ENCODE measurements at places on chromosomes 2 and 18.

DNA sequence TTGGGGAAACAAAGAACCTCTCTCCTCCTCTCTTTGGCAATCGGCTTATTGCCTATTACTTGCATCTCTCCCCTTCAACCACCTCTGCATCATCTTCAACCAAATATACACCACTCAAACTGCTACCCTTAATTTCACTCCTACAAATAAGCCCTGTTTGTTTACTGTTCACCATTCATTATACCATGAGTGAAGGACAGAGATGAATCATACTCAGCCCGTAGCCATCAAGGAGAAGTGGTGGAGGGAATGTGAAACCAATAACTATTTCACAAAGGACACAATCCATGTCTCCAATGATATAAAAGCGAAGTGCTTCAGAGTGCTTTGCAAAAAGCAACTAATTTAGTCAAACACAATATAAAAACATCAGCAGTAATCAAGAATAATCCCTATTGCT is 76.8 kb downstream of the CACNB4 start:
- DNase-seq: no peak

- DNase-seq: no peak
Measured at GRCh38 chr2:15647622-15648590, 56.2 kb downstream of the DDX1 start.

DNA sequence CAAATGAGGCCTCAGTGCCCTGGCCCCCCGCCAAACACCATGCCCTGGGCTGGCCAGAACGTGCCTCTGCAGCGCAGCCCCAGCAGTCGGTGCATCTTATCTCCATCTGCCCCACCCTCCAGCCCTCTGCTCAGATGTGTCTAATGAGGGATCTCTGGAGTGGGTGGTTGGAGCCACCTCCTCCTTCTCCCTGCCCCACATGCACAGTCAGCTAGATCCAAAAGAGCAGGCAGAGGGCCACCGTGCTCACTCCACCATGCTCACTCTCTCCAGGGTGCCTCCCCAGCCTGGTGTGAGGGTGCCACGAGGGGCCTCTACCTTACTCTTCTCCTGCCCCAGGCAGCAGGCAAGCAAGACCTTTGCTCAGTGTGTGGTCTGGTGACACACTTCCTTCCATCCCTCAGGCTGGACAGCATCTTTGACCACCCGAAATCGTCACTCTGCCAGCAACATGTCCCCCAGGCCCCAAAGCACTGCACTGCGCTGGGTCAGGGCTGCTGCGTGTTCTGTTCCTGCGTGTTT is 266.1 kb upstream of the HDAC4 start:
- DNase-seq: no peak

- DNase-seq: no peak
Measured at GRCh38 chr18:36578871-36579710, 249.7 kb downstream of the TPGS2 start.

DNA sequence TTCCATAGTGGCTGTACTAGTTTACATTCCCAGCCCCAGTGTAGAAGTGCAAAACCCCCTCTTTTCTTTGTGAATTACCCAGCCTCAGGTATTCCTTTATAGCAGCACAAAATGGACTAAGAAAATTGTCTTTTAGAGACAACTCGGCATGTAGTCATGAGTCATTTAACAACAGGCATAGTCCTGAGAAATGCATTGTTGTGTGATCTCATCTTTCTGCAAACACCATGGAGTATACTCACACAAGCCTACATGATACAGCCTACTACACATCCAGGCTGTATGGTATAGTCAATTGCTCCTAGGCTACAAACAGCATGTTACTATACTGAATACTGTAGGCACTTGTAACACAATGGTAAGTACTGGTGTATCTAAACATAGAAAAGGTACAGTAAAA is 44.4 kb upstream of the MBP start:
- DNase-seq: no peak

GRCh38 chr18:75211002-75211621 is 515 bp downstream of the TSHZ1 start:
- DNase-seq: peak; percentile 19

DNA sequence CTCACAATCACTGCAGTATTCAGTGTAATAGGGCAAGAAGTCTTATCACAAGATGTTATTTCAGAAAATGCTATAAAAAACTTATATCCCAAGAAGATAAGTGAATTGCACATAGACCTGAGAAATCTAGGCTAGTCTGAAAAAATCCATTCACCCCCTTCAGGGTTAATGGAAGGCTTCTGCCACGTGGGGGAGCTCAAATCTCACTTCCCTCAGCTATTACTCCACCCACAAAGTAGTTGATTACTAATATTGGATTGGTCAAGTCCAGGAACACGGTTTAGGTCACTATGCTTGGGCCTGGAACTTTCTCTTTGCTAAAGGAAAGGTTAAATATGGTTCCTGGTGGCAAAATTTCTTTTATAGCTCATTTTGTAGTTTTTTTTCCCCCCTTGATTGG is 51.2 kb upstream of the ADAM23 start:
- DNase-seq: peak; percentile 62

GRCh38 chr2:118939994-118940393 is 2.0 kb upstream of the MARCO start:
- no peak for DNase-seq

- DNase-seq: no peak
Measured at GRCh38 chr2:76298041-76298440, 587.3 kb upstream of the GCFC2 start.

DNA sequence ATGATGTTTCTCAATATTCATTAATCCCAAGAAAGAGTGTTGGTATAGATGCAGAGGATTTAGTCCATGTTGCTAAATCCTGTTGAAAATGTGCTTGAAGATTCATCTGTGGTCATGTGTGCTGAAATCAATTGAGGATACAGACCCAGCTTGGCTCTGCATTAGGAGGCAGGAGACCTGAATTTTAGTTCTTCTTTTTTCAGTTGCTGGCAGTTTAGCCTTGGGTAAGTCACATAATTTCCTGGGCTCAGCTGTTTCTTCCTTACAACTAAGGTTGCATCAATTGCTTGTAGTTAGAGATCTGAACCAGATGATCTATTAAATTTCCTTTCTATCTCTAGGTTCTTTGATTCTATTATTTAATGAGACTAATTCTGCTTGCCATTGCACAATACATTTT is 54.4 kb downstream of the SETBP1 start:
- DNase-seq: no peak

- DNase-seq: peak; percentile 75
Measured at GRCh38 chr2:27723372-27724144, 48.0 kb upstream of the MRPL33 start.

GRCh38 chr2:115234737-115235136 is 792.3 kb downstream of the DPP10 start:
- no peak for DNase-seq

DNA sequence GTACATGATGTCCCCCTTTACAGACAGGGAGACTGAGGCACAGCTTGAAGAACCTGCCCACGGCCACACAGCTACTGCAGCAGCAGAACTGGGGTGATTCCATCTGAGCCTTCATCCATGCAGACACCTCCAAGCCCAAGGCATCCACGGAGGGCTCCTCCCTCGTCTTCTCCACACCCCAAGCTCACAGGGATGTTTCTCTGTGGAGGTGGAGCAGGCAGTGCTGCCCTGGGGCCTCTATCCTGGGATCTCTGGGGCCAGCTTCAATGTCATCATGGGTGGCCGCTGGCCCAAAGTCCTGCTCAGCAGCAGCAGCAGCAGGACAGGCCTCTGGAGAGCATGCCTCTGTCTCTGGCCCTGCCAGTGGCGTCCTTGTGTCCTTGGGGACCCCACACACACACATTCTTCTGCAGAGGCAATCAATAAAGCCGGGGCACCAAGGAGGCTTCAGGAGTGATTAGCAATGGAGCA is 31.2 kb downstream of the ADI1 start:
- DNase-seq: no peak

DNA sequence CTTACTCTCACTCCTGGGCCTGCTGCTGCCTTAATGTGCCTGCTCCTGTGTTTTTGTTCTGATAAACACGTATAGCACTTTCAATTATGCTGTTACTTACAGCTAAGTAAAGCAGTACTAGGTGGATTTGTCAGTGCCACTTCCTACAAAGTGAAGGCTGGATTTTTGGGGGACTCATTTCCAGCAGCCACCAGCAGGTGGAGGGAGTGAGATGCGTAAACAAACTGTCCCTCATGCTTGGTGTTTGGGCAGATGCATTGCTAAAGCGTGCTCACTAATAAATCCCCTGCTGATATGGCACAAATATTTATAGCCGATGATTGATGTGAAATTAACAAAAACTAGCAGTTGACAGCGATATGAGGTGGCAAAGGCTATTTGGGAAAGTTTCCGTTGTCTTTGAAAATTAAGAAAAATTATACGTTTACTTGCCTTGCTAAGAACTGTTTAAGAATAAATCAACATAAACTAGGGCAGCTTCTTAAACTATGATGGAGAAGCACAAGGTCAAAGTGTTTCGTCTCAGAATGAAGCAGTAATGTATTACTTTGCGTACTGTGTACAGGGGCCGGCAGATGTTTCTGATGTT is 101.7 kb downstream of the AGAP1 start:
- peak; percentile 68 for DNase-seq

DNA sequence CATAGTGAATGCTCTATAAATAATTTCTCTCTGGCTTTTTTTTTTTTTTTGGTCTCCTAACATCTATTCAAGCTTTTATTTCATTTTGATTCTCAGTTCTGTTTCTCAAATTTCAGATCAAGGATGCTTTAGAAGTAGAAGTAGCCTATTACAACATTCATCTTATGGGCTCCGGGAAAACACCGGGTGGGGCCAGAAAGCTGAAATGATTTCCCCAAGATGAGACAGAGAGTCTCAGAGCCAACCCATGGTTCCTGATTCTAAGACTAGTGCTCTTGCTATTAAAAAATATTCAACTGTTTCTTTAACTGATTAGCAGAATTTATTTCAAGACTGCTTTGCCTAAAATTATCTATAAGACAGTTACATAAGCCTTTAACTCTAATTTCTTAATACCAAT is 147.2 kb upstream of the CCDC68 start:
- DNase-seq: no peak

DNA sequence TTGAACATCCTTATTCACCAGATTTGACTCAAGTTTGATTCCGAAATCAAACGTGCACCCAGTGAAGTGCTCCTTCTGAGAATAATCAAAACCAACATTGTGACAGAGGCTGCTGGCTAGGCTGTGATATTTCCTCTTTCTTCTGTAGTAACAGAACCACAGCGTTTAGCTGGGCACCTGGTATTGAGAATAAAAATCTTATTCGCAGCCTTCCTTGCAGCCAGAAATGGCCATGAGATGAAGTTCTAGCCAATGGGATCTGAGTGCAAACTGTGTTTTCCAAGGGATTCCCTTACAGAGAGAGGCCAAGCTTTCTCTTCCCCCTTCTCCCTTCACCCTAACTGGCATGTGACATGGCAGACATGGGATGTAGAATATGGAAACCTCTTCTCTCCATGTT is 51.7 kb downstream of the TMEM163 start:
- no peak for DNase-seq

GRCh38 chr18:23532848-23533247 is 29.5 kb downstream of the RMC1 start:
- DNase-seq: no peak

- no peak for DNase-seq
Measured at GRCh38 chr2:19857806-19858205, 44.0 kb downstream of the TTC32 start.

- DNase-seq: no peak
Measured at GRCh38 chr2:183623227-183623626, 499.0 kb downstream of the NUP35 start.

GRCh38 chr2:202510911-202511310 is 123.9 kb upstream of the FAM117B start:
- DNase-seq: no peak

GRCh38 chr2:10256515-10257031 is 46.1 kb upstream of the HPCAL1 start:
- DNase-seq: no peak

DNA sequence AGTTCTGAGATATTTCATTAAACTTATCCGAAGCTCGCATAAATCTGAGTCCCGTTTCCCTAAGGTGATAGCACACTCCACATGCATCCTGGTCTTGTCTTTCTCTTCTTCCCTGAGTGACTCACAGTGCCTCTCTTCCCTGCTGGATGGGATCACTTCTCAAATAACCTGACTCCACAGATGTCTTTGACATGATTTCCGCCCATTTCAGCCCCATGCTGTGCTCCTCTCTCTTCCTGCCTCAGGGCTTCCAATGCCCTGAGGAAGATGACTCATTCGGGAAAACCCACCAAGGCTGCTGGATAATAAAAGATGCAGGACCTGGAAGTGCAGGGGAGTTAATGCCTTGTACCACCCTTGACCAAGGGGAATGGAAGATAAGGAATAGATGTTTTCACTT is 441.7 kb upstream of the SOX11 start:
- no peak for DNase-seq

DNA sequence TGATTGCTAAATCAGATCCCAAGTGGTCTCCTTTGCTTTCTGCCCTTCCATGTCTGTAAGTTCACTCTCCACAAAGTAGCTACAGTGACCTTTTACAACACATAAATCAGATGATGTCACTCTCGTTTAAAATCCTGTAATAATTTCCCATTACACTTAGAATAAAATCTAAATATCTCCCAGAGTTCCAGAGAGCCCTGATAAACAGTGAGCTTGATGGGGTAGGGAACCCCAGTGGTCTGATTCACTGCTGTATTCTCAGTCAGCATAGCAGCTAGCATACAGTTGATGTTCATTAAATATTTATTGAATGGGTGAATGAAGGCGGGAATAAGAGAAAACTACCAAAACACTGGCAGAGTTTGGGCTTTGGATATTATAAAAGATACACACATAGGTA is 117.7 kb downstream of the ZAP70 start:
- DNase-seq: no peak

- DNase-seq: no peak
Measured at GRCh38 chr2:219405451-219405850, 12.7 kb upstream of the DES start.

DNA sequence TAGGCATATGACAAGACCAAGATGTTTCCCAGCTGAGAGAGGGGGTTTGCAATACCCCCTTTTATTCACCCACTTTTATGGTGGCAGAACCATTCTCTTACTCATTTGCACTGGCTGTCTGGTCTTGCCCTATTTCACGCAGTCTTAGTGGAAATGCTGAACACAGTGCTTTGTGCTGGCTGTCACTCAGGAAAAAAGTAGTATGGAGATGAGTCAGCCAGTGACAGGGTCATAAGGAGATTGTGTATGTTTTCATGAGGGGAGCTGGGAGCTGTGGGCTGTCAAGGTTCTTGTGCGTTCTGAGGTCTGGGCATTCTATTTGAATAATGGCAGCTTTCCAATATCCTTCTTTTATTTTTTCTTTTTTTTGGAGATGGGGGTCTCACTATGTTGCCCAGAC is 10.9 kb upstream of the CNRIP1 start:
- DNase-seq: no peak

DNA sequence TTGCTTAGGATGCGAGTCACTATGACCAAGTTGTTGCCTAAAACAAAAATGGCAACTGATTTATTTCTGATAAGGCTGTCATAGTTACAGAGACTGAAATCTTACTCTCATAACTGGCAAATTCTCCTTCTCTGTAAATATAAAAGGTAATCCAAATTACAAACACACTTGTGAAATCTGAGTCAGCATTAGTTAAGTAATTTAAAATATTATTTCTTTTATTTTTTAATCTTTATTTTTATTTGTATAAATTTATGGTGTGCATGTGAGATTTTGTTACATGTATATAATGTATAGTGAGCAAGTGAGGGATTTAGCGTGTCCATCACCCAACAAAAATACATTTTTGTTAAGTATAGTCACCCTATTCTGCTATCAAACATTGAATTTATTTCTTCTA is 1342.8 kb upstream of the TMEFF2 start:
- DNase-seq: no peak
